ENCODE measurements at places on chromosomes 12 and 14.

- no peak for DNase-seq
These were observed 17.6 kb upstream of the PLEKHH1 start for GRCh38 chr14:67515386-67516079.

DNA sequence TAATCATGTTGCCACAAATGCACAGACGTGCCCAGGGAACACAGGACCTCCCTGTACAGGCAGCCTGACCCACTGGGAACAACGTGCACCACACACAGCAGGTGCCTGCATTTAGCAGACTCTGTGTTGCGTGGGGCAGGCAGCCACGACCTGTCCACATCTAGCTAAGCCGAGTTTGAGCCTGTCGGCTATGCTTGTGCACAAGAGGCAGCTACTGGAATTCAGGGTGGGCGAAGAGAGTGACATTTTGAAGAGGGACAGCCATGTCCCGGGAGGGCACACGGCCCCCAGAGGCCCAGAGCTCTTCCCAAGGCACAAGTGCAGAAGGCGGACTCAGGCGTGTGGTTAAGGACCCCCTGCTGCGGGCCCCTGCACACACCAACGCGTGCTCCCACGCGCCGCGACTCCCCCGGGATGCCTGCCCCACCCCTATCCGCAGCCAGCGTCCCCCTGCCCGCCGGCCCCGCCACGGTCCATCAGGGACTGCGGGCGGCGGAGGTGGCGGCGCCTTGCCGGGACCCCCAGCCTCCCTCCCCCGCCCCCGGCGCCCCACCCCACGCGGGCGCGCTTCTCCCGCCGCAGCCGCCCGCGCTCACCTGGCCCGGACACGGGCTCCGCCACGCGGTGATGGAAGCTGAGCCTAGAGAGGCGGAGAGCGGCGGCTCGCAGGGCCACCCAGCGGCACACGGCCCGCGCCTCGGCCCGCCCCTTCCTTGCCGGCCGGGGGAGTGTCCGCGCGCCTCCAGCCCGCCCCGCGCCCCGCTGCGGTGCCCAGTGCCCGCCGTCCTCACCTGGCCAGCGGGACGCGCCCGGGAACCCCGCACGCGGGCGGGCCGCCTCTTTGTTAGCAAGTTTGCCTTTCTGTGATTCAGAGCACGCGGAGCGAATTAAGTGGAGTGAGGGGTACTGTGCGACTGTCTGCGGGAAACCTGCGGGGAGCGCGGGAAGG lies 125.3 kb upstream of the PRMT8 start:
- no peak for DNase-seq

DNA sequence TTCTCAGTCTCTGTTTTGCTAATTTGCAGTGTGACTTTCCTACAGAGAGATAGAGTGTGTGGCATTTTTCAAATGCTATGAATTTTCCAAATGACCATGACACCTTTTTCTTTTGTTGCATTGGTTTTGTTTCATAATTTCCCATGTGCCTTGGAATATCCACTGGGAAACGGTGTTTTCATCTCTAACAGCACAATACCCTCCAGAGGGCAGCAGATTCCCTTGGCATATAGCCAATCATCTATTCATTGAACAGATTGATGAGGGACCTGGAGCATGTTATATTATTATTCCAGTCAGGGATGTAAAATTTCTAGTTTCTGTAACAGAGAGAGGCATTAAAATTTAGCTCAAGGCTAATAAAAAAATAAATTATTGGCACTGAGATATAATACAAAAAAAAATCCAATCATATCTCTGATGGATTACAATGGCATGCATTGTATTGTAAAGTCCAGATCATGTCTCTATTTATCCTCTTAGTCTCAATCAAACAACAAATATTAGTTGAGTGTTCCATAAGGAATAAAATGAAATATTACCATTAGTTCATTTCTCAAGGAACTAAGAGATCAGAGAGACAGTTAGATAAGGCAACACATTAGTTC lies 29.6 kb upstream of the NTN4 start:
- DNase-seq, result no peak

GRCh38 chr14:76775695-76776427 lies 14.6 kb downstream of the VASH1 start:
- no peak for DNase-seq

DNA sequence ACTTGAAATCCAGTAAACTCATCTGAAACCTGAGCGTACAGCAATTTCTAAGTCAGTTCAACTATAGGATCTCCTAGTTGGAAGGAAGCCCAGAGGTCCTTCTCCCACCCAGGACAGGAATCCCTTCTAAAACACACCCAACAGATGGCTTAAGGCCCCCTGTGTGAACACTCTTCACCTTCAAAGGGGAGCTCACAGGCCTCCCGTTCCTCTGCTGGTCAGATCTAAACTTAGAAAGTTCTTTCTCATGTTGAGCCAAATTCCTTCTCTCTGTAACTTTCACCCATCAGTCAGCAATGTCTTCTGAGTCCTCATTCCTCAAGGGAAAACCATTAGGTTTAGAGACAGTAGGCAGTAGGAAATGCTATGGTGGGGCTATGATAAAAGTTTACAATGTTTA lies 355.2 kb downstream of the PCNX1 start:
- DNase-seq, result no peak

DNA sequence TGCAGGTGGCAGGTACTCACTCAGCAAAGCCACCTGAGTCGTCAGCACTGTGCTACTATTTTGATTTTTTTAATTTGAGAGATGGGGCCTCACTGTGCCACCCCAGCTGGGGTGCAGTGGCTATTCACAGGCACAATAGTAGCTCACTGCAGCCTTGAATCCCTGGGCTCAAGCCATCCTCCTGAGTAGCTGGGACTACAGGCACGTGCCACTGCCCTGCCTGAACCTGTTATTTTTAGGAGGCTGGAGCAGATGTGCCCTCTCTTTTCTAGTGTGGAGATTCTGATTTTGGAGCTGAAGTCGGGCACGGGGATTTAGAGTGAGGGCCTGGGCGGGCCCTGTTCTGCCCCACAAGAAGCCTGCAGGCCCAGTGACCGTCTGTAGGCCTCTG lies 17.3 kb downstream of the SLC25A47 start:
- DNase-seq, result no peak

GRCh38 chr12:49043856-49044258 lies 16.7 kb downstream of the KMT2D start:
- DNase-seq, result no peak

DNA sequence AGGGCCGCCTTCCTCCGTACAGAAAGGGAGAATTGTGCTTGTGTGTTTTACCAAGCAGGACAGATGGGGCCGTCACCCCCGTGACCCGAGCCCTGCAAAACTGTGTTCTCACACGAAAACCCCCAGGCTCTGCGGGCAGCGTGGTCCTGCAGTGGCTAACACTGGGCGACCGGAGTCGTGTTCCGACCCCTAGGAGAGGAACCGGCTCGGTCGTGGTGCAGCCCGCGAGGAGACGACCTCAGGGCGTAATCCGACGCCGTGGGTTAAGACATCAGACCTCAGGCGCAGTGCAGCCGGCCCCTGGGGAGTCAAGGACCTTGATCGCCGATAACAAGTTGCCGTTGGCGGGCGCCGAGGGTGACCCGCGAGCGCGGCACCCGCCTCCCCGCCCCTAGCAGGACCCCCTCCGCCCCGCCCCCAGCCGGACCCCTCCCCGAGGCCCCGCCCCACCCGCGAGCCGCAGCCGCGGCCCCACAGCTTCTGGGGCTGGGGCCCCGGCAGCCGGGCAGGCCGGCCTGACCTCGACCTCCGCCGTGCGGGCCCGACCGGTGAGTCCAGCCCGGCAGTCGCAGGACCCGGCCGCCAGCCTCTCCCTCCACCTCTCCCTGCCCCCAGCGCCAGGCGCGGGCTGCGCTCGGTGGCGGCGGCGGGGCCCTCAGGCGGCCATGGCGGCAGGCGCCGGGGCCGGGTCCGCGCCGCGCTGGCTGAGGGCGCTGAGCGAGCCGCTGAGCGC lies at the start of gene CHPT1:
Gene CHPT1 (plus strand): TSS at position 444 of the 733 bp plus-strand sequence. CDS start 222 bp downstream, at position 666.
- DNase-seq, result no peak

DNA sequence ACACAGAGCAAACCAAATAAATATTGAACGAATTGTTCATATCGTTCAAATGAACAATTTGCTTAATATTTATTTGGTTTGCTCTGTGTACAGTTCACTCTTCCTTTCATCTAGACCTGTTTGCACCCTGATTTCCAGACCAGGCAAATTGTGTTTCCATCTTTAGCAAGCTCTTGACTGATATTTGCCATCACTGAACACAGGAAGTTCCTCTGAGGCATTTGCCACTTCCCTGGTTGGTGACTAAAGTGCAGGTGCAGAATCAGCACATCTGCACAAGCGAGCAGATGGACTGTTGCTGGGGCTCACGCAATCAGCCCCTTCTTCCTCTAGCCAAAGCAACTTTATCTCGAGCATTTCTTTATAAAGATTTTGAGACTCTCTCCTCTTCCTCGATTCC lies 112.9 kb downstream of the DAAM1 start:
- no peak for DNase-seq

DNA sequence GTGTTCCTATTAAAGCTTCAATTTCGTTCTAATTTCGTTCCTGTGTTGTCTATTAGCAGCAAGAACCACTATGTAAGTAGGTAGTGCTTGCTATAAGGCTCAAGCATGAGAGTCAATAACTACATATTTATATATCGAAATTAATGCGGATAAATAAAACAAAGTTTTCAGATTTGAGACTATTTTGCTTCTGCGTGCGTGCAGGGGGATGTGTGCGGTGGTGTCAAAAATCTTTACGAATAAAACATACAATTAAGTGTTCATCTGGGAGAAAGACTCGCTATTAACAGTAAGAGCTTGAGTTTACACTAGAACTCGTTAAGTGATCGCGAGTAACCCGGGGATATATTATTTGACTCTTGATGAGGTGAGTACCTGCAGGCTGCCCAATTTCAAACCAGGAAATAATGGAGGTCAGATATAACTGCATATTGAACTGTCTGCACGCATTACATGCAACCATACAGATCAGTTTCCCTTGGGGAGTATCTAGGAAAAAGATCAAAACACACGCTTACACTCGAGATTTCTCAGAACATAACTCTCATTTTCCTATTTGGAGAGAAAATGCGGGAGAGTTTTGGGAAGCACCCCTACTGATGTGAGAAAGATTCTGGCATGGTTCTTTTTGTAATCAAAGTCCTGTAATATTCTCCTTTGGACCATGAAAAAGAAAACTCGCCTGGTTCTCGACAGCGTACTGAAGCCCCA lies 813 bp downstream of the TWF1 start:
- DNase-seq, result no peak

- DNase-seq, result no peak
These were observed at the start of gene RNASE7 for GRCh38 chr14:21041676-21042433. Gene RNASE7, plus strand, starts transcription at chr14:21042362. Its CDS starts 631 bp downstream, at chr14:21042993.

- DNase-seq, result no peak
These were observed 7.6 kb downstream of the ISCA2 start for GRCh38 chr14:74501135-74501614.

Measured in kidney epithelial cell (primary cell).